RPMI7951 (cell line): ENCODE measurements at places on chromosomes 6 and 20.

GRCh38 chr20:63628246-63628975 is 1.5 kb upstream of the GMEB2 start:
- DNase-seq: peak; percentile 85

- DNase-seq: no peak
Measured at GRCh38 chr6:3414327-3415081, 42.3 kb downstream of the SLC22A23 start.

- DNase-seq: peak; percentile 9
Measured at GRCh38 chr20:60752741-60753420, 499.2 kb upstream of the CDH4 start.

- DNase-seq: no peak
Measured at GRCh38 chr6:32703347-32703746, 36.9 kb upstream of the HLA-DQB1 start.

GRCh38 chr6:169051371-169051770 is 202.3 kb downstream of the THBS2 start:
- DNase-seq: no peak

DNA sequence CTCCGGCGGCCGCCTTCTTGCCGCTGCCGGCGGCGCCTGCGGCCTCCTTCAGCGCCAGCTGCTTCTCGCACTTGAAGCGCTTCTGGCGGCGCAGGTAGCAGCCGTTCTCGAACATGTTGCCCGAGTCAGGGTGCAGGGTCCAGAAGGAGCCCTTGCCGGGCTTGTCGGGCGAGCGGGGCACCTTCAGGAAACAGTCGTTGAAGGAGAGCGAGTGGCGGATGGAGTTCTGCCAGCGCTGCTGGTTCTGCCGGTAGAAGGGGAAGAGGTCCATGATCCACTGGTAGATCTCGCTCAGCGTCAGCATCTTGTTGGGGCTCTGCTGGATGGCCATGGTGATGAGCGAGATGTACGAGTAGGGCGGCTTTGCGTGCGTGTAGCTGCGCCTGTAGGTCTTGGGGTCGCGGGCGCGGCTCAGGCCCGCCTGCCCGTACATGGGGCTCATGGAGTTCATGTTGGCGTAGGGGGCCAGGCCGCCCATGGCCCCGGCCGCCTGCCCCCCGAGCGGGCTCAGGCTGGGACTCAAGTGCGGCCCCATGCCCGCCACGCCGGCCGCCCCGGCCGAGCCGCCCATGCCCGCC is 1.9 kb downstream of the FOXA2 start:
- no peak for DNase-seq

DNA sequence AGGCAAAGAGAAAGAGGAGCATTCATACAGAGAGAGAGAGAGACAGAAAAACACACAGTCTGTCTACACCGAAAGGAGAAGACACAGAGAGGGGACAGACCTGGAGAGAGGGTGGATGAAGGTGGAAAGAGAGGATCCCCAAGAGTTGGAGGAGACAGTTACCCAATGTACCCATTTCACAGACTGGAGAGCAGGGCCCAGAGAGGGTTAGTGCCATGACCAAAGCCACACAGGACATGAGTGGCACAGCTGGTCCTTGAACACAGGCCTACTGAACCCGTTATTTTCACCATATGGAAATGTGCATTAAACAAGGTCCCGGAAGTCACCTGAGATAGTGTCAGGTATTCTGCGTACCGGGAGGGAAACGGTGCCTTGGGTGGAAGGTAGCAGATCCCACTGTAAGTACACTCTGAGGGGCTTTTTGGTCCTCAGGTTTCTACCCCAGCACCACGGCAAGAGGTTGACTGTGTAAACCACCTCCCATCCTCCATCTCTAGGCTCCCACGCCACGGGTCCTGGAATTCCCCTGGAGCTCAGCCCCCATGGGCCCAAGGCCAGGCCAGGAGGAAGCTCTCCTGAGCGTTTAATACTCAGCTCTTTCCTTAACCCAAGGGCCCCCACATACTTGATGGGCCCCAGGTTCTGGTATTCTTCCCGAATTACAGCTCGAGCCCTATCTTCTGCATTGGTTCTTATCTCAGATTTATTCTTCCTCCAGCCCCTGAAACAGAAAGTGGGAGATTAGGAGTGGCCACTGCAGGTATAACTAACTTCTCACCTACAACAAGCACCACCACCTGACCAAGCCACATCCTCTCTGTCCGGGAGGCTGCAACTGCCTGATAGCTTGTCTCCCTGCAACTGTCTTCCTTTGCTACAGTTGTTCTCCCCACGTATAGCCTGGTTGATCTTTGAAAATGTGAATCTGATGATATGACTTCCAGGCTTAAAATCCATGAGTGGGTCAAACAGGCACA is 38.4 kb upstream of the OCSTAMP start:
- no peak for DNase-seq

DNA sequence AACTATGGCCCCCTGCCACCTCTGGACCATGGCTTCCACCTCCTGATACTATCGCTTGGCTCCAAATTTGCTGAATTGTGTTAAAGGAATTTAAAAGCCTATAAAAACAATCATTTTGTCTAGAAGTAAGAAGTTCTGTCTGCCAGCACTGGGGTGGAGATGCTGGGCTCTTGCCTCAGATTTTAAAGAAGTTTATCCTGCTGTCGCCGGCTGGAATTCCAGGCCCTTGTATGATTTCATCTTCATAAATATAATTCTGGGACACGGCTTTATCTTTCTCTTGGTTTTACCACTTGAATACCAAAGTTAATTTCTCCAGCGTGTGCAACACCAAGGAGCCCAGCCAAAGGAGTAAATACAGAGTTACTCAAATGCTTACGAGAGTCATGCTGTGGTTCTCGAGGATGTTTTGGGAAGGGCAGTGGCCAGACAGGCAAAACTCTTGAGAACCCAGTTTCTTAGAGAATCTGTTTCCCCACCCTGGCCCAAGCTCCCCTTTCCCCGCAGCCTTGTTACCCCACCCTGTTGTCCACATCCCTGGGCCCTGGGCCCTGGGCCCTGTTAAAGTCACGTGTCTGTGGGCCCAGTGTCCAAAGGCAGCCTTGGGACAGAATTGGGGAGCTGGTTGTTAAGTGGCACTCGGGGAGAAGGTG is 31.9 kb downstream of the C6orf89 start:
- no peak for DNase-seq

DNA sequence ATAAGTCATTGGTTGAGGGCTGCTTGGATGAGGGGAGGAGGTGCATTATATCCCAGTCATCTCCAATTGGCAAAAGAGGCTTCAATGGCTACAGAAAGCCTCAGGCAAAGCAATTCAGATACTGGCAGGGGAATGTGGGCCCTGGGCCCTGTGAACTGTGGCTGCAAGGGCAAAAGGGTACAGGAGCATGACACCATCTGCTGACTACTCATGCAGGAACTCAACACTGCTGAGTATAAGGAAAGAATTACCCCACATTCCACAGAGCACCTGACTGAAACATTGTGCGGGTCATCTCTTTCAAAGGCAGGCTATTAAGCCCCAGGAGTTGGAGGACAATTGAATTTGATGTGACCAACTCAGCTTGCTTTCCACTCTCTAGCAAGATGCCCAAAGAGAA is 92.1 kb upstream of the SPTLC3 start:
- peak; percentile 54 for DNase-seq

DNA sequence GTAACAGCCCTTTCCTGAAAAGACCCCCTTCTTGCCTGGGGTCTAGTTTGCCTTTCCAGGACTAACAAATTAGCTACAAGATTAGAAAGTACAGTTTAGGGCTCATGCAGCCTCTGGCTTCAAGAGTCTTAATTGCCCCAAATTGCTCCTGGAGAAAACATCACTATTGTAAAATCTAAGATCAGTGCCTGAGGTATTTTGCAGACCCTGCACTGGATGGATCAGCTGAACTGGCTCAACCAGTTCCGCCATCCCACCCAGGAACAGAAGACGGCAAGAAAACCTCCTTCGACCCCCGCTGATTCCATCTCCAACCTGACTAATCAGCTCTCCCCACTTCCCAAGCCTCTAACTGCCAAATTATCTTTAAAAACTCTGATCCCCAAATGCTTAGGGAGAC is 236.5 kb upstream of the KCNG1 start:
- DNase-seq: no peak

- DNase-seq: no peak
Measured at GRCh38 chr6:131117878-131118277, 17.4 kb upstream of the AKAP7 start.

- DNase-seq: no peak
Measured at GRCh38 chr6:73024598-73024997, 200.7 kb downstream of the KHDC1L start.

- no peak for DNase-seq
Measured at GRCh38 chr20:63878899-63879663, 14.0 kb downstream of the TPD52L2 start.

DNA sequence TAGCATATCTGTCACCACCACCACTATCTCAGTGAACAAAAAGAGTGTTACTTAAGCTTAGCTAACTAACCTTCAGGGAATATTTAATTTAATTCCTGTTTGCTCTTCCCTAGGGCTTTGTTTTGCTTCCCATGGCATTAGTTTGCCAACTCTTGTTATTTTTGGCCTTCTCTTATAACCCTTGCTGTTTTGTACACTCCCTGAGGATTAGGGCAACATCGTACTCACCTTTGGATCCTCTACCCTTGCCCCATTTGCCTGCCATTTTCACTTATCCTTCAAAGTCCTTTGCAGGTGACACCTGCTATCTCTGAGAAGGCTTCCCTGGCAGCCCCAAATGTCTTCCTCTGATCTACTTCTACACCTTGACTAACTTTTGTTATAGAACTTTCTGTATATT is 23.7 kb downstream of the ACOT13 start:
- no peak for DNase-seq

- no peak for DNase-seq
Measured at GRCh38 chr6:23213193-23213592, 643.8 kb downstream of the HDGFL1 start.

- DNase-seq: no peak
Measured at GRCh38 chr6:1143655-1144054, 168.2 kb upstream of the FOXQ1 start.

DNA sequence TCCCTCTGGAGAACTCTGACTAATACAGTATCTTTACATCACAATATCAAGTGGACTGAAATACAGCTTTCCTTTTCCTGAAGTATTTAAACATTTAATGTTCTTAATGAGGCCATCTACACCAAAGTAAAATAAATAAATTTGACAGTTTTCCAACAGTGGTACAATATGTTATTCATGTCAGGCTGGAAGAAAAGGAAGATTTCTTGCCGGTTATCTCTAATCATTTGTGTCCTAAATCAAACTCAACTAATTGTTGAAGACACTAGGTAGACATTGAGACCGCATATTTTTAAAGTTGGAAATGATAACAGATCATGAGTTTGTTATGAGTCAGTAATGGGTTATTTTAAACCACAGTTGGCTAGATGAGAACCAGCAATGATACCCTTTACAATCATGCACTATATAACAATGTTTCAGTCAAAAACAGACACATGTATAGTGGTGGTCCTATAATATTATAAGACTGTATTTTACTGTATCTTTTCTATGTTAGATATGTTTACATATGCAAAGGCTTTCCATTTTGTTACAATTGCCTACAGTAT is 241.6 kb downstream of the LMBRD1 start:
- DNase-seq: no peak

DNA sequence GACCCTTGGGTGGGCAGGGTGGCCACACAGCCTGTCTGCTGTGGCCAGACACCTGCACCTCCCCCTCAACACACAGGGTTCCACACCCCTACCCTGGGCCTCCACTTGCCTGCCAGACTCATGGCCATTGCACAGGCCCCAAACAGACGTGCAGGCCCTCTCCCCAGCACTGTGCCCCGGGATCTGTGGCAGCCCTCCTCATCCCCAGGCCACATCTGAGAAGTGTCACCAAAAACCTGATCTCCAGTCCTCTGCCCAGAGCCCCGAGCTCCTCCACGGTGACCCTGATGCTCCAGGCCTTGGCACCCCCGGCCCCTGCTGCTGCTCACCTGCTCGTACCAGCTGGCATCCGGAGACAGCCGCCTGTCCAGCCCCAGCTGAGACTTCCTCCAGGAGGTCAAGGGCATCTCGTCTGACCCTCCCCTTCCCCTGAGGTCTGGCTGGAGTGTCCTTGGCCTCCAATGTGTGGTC is 160.1 kb downstream of the DLL1 start:
- DNase-seq: no peak

- DNase-seq: peak; percentile 65
Measured at GRCh38 chr20:22796469-22797077, 212.2 kb upstream of the FOXA2 start.
